ENCODE measurements at places on chromosomes 7 and 10.

GRCh38 chr7:85065306-85065705 lies 121.5 kb downstream of the SEMA3D start:
- H3K27me3 ChIP-seq, result no peaks in the 10 kb centered on the region
- no peak for DNase-seq
- H3K27ac ChIP-seq, result no peak overlapping the region
- no peak overlapping the region for H3K4me3 ChIP-seq

- no peak overlapping the region for H3K4me3 ChIP-seq
- no peak overlapping the region for H3K27ac ChIP-seq
- DNase-seq, result no peak
- no peaks in the 10 kb centered on the region for H3K4me1 ChIP-seq
- H3K36me3 ChIP-seq, result no peaks in the 10 kb centered on the region
These were observed 33.0 kb upstream of the GPR26 start for GRCh38 chr10:123633106-123633505.

GRCh38 chr10:52927678-52928077 lies 155.1 kb upstream of the MBL2 start:
- no peak overlapping the region for H3K27ac ChIP-seq
- H3K4me3 ChIP-seq, result no peak overlapping the region
- H3K27me3 ChIP-seq, result no peaks in the 10 kb centered on the region
- H3K4me1 ChIP-seq, result no peaks in the 10 kb centered on the region
- DNase-seq, result no peak

GRCh38 chr7:135100856-135101255 lies 47.0 kb upstream of the TMEM140 start:
- no peaks in the 10 kb centered on the region for H3K27me3 ChIP-seq
- DNase-seq, result no peak
- no peaks in the 10 kb centered on the region for H3K4me1 ChIP-seq
- no peaks in the 10 kb centered on the region for H3K36me3 ChIP-seq
- H3K4me3 ChIP-seq, result no peak overlapping the region

- peaks cover 2% of the 10 kb centered on the region for H3K36me3 ChIP-seq
- peaks cover 35% of the 10 kb centered on the region for H3K4me1 ChIP-seq
- DNase-seq, result no peak
- H3K27me3 ChIP-seq, result no peaks in the 10 kb centered on the region
These were observed 28.0 kb downstream of the SEPTIN7 start for GRCh38 chr7:35828817-35829216.

DNA sequence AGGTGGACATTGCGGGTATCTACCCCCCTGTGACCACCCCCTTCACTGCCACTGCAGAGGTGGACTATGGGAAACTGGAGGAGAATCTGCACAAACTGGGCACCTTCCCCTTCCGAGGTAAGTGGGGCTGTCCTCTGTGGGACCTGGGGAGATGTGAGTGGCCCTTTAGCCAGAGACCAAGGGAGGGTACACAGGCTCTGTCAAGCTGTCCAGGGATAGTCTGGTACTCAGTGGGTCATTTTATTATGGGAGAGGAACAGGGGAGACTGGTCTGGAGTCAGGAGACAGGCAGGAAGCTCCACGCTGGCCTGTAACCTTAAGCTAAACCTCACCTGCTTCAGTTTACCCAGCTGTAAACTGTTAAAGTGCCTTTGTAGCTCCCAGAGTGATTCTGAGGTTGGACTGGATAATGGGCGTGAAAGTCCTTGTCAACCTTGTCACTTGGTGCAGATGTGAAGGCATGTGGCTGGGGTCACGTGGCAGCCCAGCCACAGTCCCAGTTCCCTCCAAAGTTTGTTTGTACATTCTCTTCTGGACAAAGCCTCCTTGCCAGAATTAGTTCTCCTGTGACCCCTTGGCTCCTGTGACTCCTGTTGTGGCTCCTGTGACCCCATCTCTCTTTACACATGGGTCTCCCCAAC lies 729 bp downstream of the HOGA1 start:
- no peak overlapping the region for H3K27ac ChIP-seq
- peaks cover 2% of the 10 kb centered on the region for H3K27me3 ChIP-seq
- no peak overlapping the region for H3K4me3 ChIP-seq
- DNase-seq, result no peak

DNA sequence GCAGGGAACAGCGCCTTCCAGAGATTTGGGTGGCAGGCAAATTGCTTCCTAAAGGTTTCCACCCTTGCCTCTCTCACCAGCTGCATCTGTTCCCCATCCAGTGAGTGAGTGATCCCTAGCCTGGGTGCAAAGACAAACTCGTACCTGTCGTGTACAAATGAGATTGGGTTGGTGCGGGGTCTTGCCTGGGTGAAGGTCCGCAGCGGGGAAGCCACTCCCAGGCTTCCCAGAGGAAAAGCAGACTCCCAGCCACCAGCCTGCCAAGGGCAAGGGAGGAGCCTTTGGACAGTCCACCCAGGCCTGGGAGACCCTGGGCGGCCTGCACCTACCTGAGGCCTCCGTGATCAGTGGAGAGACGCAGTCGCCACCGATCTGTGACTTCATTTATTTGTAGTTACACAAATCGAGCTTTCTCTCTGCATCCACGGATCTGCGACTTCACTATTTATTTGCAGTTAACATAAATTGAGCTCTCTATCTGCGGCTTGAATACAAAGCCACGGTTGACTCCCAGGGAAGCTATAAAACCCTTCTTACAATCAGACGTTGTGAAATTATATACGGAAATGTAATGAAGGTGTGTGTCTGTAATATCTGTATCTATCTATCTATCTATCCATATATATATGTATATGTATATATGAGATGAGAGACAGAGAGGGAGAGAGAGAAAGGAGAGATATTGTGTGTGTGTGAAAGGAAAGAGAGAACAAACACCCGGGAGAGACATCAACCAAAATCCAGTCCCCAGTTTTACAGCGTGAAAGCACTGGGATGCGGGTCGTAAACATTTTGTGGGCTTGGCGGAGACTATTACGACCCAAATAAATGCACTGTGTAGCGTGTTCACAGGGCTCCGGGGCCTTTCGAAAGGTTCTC lies 3.0 kb upstream of the HOXA7 start:
- H3K4me1 ChIP-seq, result peaks cover 29% of the 10 kb centered on the region
- DNase-seq, result no peak
- peaks cover 85% of the 10 kb centered on the region for H3K27me3 ChIP-seq
- peak overlapping the region; percentile 78 for H3K27ac ChIP-seq
- peak overlapping the region; percentile 73 for H3K4me3 ChIP-seq

- no peaks in the 10 kb centered on the region for H3K36me3 ChIP-seq
- no peak overlapping the region for H3K27ac ChIP-seq
- no peak overlapping the region for H3K4me3 ChIP-seq
- H3K27me3 ChIP-seq, result peaks cover 6% of the 10 kb centered on the region
These were observed 7.8 kb upstream of the PTPN12 start for GRCh38 chr7:77529279-77529678.

GRCh38 chr7:27605283-27605682 lies 57.4 kb downstream of the HIBADH start:
- DNase-seq, result no peak
- no peaks in the 10 kb centered on the region for H3K36me3 ChIP-seq
- no peaks in the 10 kb centered on the region for H3K27me3 ChIP-seq
- H3K4me3 ChIP-seq, result no peak overlapping the region

DNA sequence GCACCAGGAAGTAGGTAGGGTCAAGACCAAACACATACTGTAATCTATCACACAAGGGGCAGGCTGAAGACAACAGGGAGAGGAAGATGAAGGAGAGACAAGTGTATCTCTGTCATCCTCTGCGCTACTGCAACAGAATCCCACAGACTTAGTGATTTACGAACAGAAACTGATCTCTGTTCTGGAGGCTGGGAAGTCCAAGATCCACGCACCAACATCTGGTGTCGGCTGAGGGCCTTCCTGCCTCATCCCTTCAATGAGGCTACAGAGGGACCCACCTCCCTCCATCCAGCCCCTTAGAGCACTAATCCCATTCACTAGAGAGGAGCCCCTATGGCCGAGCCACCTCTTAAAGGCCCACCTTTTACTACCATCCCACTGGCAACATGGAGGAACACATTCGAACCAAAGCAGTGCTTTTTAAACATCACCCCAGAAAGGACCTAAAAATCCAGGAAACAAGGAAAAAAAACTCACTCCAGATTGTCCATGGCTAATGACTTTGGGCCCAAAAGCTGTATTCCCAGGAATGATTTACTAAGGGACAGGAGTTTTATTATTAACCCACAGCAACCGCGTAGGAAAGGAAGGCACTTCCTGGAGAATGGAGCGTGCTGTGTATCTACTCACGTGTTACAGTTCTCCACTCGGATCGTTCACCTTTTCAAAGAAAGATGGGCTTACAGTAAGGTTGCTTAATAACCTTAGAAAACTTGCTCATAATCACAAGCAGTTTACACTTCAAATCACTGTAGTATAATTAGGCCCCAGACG lies 4.2 kb downstream of the BNIP3 start:
- H3K27ac ChIP-seq, result peak overlapping the region; percentile 74
- peaks cover 53% of the 10 kb centered on the region for H3K4me1 ChIP-seq
- no peak overlapping the region for H3K4me3 ChIP-seq

GRCh38 chr10:98296524-98296923 lies 28.5 kb upstream of the LOXL4 start:
- DNase-seq, result no peak
- peaks cover 4% of the 10 kb centered on the region for H3K4me1 ChIP-seq
- no peak overlapping the region for H3K27ac ChIP-seq

DNA sequence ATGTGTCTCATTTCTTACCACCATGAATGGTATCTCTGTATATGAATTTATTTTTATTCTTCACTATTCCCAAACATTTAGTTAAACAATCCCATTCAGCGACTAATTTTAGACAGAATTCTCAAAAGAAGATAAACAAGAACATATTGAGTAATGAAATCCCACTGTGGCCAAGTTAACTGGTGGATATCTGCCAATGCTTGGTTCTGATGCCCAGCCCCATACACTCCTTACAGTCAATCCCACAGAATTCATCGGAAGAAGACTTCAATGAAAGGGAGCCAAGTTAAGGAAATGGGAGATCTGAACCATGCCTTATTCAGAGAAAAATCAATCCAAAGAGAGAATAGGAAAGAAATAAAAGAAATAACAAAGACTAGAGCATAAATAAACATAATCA lies 518.0 kb downstream of the XPNPEP1 start:
- no peak overlapping the region for H3K4me3 ChIP-seq
- DNase-seq, result no peak
- no peaks in the 10 kb centered on the region for H3K4me1 ChIP-seq
- H3K27me3 ChIP-seq, result no peaks in the 10 kb centered on the region
- no peaks in the 10 kb centered on the region for H3K36me3 ChIP-seq

- H3K27me3 ChIP-seq, result no peaks in the 10 kb centered on the region
- H3K36me3 ChIP-seq, result no peaks in the 10 kb centered on the region
- H3K4me1 ChIP-seq, result no peaks in the 10 kb centered on the region
- H3K27ac ChIP-seq, result no peak overlapping the region
These were observed 28.3 kb upstream of the PIP4K2A start for GRCh38 chr10:22742678-22743077.

DNA sequence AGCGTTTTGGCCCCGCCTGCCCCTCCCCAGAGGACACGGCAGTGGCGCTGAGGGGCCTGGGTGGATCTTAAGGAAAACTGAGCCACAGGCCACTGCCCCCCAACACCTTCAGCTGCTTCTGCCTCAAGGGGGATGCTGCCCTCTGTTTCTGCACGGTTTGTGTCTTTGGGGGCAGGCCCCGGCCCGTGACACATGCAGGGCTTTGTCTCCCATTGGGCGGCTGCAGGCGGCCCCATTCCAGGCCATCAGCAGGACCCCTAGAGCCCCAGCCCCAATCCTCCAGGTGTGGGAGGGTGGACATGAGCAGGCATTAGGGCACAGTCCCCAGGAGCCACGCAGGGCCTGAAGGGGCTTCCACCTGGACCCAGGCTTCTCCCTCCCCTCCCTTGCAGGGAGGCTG lies 25.3 kb upstream of the PPP2R2D start:
- peaks cover 62% of the 10 kb centered on the region for H3K27me3 ChIP-seq
- peaks cover 3% of the 10 kb centered on the region for H3K4me1 ChIP-seq
- H3K36me3 ChIP-seq, result peaks cover 6% of the 10 kb centered on the region

- H3K27me3 ChIP-seq, result no peaks in the 10 kb centered on the region
- H3K36me3 ChIP-seq, result peaks cover 2% of the 10 kb centered on the region
- no peak overlapping the region for H3K27ac ChIP-seq
- no peak for DNase-seq
- peaks cover 2% of the 10 kb centered on the region for H3K4me1 ChIP-seq
These were observed 93.4 kb downstream of the FAM107B start for GRCh38 chr10:14681305-14681704.

GRCh38 chr7:44275146-44275545 lies 50.2 kb downstream of the CAMK2B start:
- H3K36me3 ChIP-seq, result no peaks in the 10 kb centered on the region
- H3K27ac ChIP-seq, result no peak overlapping the region
- no peak for DNase-seq
- H3K27me3 ChIP-seq, result peaks cover 23% of the 10 kb centered on the region

GRCh38 chr10:49134327-49134726 lies 506 bp upstream of the FAM170B start:
- no peak overlapping the region for H3K27ac ChIP-seq
- H3K36me3 ChIP-seq, result peaks cover 2% of the 10 kb centered on the region
- H3K4me1 ChIP-seq, result peaks cover 7% of the 10 kb centered on the region

DNA sequence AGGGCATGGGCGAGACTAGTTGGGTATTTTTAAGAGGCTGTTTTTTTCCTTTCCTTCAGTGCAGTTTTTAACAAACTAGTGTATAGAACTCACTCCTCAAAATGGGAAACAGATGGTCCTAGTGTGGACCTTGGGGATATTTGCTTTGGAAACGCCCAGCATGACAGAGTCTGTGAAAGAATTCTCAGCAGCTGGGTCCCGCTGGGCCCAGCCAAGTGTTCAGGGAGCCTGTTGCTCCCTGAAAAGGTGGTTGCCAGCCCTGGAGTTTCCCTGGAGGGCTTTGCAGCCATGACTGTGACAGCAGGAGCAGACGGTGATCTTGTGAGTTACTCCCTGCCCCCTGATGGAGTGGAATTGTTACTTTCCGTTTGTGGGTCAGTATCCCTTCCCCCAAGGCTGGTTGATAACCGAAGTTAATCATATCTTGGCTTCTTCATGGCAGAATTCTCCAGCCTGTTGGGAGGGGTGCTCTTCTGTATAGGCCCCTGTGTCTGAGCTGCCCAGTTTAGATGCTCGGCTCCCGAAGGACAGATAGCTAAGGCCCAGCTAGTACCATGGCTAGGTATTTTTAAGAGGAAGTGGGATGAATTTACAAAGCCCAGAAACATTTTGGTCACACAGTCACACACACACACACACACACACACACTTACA lies 278.6 kb upstream of the HABP2 start:
- DNase-seq, result no peak
- peaks cover 2% of the 10 kb centered on the region for H3K36me3 ChIP-seq
- peaks cover 15% of the 10 kb centered on the region for H3K27me3 ChIP-seq
- no peaks in the 10 kb centered on the region for H3K4me1 ChIP-seq
- no peak overlapping the region for H3K27ac ChIP-seq
- no peak overlapping the region for H3K4me3 ChIP-seq

DNA sequence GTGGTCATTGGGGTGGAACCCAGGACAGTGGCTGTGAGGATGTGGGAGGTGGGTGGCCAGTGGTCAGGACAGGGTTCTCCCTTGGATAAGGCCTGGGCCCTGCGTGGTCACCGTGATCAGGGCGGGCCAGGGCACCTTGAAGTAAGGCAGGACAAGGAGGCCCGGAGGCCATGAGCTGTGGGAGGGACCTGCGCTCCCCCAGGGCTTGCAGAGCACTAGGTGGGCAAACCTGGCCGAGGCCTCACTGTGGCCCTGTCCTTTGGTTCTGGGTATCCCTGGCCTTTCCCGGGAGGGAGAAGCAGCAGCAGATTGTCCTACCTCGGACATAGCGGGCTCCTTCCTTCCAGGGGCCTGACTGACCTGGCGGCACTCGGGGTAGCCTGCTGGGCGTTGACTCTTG lies 144.8 kb upstream of the RET start:
- no peak overlapping the region for H3K27ac ChIP-seq
- peaks cover 85% of the 10 kb centered on the region for H3K27me3 ChIP-seq
- no peak overlapping the region for H3K4me3 ChIP-seq
- no peak for DNase-seq
